ENCODE measurements at places on chromosomes 2 and 18.

DNA sequence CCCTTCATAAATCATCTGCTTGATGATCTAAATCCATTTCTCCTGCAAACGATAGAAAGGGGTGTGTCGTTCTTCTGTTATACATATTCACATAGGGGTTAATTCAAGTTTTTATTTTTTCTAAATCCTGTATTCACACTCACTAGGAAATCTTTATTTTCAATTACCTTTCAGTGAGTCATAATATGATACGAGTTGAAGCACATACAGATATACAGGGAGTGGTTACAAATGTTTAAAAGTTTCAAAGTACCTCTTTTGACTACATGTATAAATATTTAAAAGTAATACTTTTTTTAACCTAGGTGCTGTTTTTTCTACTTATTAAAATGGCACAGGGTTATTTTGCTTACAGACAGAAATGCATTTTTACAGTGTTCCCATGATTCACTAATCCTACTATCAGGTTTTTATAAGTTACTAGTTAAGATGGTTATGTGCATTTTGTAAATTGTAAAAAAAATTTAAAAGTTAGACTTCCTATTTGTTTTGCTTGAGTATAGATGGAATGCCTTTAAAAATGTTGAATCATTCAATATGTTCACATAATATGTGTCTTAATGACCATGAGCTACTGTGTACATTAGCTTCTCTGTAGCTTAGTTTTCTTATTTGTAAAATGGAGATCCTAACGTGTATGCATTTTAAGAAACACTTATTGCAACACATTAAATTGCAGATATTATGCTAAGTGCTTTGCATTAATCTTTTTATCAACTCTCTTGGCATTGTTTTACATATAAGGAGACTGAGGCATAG, 1378.1 kb downstream of the DSC3 start:
- no peak for DNase-seq

GRCh38 chr18:52007105-52007504, 332.9 kb upstream of the DCC start:
- no peak for DNase-seq

DNA sequence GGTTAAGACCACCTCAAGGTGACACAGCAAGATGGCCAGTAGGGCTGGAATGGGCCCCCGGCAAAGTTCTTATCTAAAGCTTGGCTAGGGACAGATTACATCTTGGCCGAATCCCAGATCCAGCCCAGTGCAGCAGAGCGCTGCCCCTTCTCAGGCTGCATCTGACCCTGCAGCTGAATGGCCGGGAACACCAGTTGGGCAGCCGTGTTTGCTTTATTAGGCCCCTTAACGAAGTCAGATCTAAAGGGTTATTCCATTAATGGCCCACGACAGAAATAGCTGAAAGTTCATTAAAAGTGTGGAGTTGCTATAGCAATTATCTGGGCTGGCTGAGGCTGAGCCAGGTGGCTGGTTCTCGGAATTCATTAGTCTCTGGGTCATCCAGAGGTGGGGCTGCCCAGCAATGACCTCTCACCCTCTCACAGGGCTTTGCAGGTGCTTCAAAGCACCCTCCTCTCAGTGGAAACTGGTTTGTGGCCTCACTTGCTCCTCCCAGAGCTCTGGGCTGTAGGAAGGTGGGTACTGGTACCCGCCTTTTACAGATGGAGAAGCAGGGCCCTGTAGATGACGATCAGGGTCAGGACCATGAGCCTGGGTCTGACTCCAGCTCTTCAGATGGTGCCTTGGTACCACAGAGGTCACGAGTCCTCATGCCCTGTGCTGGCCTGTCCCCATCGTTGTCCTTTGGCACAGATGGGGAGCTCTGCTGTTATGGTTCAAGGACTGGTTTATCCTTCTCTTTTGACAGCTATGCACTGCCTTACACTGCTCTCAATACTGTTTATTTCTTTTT, 68.8 kb downstream of the EMX1 start:
- no peak for DNase-seq

GRCh38 chr2:149037851-149038250, 648 bp upstream of the LYPD6B start:
- DNase-seq, result no peak

Measured in retina (tissue), 1 donor.